CMK (cell line): ENCODE measurements at places on chromosomes 13 and 19.

DNA sequence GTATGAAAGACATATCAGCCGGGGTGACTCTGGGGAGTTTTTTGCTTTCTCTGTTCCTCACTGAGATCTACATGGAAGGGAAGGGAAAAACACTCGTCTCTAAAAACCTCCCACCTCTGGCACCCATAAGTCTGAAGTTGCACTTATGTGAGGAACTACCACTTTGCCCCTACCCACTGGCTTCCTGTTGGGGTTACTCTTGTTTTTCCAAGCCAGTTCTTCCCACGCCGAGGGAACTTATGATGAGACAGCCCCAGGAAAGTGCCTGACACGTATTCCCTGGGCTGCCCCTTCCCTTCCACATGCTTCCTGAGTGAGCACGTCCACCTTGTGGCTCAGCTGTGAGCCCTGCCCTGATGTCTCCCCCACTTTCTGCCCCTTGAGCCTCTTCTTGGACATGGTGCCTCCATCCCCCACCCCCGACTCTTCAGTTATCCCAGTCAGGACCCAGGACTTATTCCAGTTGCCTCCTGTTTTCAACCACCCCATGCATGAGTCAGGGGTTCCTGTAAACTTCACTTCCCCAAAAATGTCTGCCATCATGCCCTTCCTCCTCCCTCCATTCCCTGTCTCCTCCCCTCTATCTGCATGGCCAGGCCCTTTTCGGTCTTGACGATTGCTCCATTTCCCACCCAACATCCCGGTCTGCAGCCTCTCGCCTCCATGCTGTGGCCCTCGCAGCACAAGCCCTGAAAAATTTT lies 5.1 kb upstream of the SIGLEC7 start:
- no peak for DNase-seq

DNA sequence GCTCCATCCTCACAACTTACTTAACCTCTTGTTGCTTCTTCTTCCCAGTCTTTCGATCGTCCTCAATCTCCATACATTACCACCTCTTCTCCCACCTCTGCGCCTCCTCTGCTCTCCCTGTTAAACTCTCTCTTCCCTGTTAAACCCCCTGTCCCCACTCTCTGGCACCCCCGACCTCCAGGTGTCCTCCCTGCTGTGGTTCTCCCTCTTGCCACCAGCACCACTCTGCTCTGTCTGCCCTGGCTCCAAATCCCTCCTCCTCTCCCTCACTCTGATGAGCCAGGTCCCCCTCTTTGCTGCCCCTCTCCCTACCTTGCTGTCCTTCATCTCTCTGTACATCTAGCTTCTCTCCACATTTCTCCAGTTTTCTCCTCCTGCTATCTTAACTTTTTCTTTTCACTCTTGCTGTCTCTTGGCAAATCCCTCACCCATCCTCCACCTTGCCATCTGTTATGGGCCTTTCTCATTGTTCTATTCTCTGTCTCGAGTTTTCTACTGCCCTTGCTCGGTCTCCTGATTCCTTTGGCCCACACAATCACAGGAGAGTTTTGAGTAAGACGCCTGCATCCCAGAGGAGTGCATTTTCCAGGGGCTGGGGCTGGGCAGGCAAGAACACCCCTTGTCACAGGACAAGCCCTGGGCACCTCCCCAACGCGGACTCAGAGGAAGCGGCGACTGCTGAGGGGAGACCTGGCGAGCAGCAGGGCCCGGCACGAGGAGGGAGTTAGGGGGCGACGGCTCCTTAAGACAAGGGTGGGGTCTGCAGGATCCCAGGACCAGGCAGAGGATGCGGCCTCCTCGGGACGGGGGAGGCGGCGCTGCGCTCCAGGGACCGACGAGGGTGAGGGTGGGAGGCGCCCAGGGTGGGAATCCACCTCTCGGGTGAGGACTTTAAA lies 21.4 kb upstream of the ERVV-1 start:
- no peak for DNase-seq

DNA sequence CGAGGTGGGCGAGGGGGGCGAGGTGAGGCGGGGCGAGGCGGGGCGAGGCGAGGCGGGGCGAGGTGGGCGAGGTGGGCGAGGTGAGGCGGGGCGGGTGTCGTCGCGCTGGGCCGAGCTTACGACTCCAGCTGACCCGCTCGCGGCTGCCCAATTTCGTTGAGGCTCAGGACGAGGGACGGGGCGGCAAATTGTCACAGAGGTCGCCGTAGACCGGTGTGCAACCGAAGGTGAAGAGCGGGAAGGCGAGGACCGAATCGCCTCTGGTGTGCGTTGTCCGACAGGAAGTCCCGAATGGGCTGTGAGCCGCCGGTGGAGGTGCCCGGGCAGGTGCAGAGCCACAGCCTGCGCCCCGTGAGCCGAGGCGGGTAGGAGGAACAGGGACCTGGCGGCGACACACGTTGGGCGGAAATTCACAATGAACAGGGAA lies at the start of gene LACC1:
Gene LACC1 (plus strand): TSS at position 150 of the 427 bp plus-strand sequence. CDS start 1,082 bp downstream, outside the sequence.
- no peak for DNase-seq

GRCh38 chr19:10439588-10439987 lies 19.2 kb downstream of the PDE4A start:
- DNase-seq, result no peak

DNA sequence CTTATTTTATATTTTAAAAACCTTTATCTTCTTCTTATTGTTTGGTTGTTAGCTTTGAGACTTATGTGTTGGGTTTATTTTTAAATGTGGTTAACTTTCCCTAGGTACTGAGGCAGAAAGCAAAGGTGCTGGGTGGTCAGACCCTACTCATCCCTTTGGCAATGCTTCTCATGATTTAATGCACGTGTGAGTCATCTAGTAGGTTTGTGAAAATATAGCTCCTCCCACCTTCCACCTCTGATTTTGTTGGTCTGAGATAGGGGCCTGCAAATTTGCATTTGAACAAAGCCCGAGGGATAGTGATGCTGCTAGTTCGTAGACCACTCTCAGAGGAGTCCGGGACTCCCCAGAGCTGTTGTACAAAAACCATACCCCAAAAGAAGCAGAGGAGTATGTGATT lies 771.3 kb upstream of the ARGLU1 start:
- no peak for DNase-seq

- no peak for DNase-seq
Measured at GRCh38 chr19:48244281-48244680, 11.4 kb downstream of the CARD8 start.

GRCh38 chr19:24060687-24061356 lies 26.2 kb upstream of the ZNF254 start:
- DNase-seq, result no peak

DNA sequence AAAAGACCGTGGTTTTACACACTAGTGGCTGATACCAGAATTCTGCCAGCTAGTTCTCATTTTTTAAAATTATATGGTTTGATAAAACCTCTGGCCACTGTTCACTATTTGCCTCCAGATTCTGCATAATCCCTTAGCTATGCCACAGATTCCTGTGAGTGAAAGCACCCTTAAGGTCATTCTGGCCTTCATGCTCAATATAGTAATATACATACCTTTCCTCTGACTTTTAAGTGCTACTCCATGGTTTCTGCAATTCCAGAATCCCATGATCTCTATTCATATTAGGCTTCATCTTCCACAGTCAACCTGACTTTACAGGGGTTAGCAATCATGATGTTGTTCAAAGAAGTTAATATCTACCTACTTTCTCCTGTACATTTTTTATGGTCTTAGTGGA lies 274.1 kb upstream of the EDNRB start:
- no peak for DNase-seq

DNA sequence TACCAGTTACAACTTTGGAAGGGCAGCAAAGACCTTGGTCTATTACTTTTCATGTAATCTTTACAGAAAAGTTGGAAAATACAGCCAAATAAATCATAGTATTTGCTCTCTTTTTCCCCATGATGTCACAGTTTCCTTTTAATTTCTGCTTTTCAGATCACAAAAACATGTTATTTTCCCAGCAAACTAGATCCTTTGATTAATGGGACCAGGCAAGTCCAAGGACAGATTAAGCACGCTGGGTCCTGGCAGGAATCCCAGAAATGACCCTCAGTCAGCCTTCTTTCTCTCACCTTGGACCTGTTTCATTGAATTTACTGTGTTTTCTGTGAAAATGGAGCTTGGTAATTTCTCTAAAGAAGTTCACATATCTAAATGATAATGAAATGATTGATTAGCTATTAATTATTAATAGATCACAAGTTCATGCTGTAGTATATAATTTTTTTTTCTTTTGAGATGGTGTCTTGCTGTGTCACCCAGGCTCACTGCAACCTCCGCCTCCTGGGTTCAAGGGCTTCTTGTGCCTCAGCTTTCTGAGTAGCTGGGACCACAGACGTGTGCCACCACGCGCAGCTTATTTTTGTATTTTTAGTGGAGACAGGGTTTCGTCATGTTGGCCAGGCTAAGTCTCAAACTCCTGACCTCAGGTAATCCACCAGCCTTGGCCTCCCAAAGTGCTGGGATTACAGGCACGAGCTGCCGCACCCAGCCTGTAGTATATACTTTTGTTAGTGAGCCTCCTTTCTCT lies 16.0 kb downstream of the SPATA13 start:
- DNase-seq, result no peak

DNA sequence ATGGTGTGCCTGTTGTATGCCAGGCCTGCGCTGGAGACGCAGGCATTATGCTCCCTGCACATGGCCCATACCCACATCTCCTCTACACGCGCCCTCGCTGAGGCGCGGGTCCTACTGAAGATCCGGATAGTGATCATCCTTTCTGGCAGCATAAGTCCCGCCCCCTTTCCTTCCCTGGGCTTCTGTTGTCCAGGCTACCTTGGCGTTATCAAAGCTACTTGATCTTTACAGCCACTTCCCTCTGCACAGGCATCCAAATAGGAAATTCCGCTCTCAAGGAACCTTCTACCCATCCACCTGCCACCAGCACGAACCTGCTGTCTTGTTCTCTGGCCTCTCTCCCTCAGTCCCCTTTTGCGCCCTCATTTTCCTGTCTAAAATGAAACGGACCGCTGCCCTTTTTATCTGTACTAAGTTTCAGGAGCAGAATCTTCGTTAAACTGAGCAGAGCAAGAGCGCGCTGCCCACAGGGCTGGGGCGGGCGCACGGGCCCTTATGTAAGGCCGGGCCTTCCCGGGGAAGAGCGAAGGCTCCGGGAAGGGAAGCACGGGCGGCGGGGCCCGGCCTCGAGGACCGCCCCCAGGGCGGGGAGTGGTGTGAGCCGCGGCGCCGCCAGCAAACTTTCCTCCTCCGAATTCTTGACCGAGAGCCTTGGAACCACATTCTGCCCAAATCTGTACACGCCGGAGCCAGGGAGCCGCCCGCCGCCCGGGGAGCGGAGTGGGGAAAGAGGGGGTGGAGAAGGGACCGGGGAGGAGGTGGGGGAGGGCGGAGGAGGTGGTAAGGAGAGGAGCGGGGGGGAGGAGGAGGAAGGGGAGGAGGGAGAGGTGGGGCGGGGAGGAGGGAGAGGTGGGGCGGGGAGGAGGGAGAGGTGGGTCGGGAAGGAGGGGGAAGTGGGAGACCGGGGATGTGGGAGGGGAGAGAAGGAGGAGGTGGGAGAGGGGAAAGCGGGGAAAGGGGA lies 920 bp upstream of the UBE2L5 start:
- peak; percentile 22 for DNase-seq

DNA sequence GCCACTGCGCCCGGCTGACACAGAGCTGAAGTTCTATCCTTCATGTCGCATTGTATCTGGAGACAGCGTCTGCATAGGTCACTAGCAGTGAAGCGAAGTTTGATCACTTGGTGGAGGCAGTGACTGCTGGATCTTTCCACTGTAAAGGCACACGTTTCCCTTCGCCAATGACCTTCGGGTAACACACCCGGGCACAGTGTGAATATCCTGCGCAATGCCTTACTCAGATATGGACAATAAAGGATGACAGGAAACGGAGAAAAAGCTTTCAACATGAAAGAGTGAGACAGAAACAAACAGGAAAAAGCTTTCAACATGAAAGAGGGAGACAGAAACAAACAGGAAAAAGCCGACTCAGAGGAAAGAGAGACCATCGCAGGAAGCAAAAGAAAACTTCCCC lies 17.1 kb downstream of the ARL11 start:
- DNase-seq, result no peak

DNA sequence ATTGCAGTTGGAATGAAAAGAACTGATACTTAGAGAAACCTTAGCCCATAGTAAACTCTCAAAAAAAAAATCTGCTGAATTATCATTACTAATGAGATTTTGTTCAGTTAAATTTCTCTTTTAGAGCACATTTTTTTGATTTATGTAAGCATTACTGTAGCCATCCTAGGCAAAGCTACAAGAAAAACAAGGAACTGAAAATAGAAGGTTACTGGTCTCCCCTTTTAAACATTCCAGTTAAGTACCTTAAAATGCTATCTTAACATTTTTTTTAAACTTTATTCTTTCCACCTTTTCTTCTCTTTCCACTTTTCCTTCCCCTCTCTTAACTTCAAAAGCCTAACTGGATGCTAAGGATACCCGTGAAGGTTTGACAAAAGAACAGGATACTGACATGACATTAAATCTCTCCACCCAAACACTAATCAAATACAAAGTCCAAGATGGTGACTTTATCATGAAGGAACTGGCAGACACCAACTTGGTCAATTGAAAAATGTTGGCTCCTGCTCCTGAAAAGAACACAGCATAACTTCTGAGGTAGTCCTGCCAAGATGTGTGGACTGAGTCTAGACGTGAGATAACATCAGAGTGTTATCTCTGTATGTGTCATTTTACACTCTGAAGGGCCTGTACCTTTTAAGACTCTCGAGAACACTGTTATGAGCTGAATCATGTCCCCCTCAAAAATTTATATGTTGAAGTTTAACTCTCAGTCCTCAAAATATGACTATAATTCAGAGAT lies 29.5 kb upstream of the SACS start:
- no peak for DNase-seq

GRCh38 chr19:10961073-10961860 lies 437 bp downstream of the SMARCA4 start:
- peak; percentile 55 for DNase-seq

- no peak for DNase-seq
Measured at GRCh38 chr13:111443981-111444380, 123.5 kb downstream of the TEX29 start.

DNA sequence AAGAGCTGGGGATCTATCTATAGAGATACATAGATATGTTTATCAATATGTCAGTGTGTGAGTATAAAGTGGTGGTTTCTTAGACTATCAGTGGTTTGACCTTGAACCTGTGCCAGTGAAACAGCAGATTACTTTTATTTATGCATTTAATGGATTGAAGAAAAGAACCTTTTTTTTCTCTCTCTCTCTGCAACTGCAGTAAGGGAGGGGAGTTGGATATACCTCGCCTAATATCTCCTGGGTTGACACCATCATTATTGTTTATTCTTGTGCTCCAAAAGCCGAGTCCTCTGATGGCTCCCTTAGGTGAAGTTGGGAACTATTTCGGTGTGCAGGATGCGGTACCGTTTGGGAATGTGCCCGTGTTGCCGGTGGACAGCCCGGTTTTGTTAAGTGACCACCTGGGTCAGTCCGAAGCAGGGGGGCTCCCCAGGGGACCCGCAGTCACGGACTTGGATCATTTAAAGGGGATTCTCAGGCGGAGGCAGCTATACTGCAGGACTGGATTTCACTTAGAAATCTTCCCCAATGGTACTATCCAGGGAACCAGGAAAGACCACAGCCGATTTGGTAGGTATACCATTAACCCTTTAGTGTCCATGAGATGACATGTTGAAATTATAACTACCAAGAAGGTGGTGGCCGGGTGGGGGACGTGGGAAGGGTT lies 880 bp downstream of the FGF9 start:
- no peak for DNase-seq
